ENCODE measurements at places on chromosomes 3 and 15.

DNA sequence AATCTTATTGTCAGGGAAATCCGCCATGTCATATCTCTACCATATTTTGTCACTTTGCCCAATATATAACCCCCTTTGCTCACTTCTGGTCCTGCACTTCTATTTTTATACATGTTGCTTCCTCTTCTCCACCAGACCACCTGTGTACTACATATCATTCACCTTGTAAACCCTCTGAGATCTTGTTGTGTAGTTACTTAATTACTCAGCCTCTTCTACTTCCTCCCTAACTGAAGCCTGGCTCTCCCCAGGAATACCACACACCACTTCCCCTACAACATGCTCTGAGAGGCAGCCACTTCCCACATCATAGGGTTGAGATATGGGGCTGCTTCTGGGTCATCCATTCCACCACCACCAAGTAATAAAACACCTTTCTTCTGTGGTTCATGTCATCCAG is 10.0 kb downstream of the HEXA start:
- DNase-seq, result no peak

DNA sequence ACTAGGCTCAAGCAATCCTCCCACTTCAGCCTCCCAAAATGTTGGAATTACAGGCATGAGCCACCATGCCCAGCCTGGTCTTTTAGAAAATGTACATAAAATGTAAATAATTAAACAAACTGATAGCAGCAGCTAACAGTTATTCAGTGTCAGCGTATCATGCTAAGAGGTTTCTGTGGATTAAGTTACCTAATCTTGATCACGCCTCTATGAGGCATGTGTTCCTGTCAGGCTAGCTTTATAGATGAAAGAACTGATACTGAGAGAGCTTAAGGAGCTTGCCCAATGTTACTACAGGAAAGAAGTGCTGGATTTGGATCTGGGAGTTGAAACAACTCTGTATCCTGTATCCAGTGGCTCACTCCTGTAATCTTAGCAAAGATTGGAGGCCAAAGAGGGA is 11.2 kb upstream of the MST1R start:
- DNase-seq, result no peak

DNA sequence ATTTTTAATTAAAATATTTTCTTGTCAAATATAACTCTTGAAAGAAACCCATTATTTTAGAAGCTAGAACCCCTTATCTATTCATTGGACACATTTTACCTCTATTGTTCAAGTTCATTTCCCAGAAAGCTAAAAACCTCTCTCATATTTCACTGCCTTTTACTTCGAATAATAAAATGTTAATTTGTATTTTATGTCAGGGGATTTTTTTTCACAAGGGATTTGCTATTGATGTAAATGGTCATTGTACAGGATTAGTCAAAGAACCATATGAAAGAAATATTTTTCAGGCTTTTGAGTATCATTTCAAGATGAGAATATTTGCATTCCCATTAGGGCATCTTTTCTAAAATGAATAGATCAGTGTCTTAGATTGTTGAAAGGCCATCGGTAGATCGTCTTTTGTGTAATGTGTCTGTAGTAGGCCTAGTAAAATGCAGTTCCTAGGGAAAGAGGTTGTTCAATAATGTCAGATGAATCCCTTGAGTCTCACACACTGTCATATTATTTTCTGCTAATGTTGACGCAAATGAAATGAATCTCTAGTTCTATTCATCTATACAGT is 114.5 kb downstream of the ROBO1 start:
- DNase-seq, result no peak

DNA sequence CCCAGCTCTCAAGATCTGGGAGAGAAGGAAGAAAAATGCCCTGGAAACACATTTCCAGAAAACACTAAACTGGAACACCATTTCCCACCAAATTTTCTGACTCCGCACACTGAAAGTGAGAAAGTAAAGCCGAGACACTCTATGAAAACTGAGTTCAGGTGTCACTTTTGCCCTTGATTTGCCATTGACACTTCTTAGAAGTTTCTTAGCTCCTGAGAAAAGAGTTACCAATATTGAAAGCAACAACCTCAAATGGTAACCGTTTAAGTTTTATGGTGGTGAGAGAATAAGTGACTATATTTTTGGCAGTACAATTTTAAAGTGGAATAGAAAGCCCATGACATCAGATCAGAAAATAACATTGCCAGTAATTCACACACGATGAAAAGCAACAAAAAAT is 39.0 kb downstream of the CD86 start:
- DNase-seq, result no peak

DNA sequence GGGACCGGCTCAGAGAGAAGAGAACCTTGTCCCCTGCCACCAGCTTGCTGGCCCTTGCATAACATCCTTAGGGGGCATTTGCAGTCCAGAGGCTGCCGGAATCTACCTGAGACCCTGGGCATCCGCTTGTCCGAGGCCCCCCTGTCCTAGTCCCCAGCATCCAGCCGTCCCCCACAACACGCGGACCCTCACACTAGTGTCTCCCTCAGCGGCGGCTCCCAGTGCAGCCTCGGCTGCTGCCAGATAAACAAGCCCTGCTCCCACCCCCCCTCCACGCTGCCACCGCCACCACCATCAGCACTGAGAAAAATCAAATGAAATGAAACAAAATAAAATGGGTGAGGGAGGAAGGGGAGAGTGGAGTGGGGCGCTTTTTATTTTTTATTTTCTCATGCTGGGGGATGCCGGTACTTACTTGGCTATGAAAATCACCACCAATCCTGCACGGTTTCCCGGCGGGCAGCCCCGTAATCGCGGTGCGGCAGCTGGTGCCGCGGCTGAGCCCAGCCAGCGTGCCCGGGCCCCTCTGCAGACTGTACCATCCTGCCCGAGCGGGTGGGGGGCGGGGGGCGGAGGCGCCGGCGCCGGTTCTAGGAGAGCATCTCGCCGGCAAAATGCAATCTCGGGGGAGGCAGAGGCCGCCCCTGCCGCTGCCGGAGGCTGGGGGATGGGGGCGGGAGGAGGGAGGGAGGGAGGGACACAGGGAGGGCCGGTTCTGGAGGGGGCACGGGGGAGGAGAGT is at the start of gene ATP2B2:
TSS of gene ATP2B2 (minus strand) at position 537 of the 741 bp plus-strand sequence. CDS start 56,043 bp downstream, outside the sequence.
- no peak for DNase-seq

GRCh38 chr3:54745843-54746242 is 182.0 kb downstream of the LRTM1 start:
- DNase-seq, result no peak

GRCh38 chr3:64152086-64152485 is 73.2 kb downstream of the PRICKLE2 start:
- peak; percentile 69 for DNase-seq

- DNase-seq, result peak; percentile 23
Observed at GRCh38 chr3:110149763-110150162, 812.4 kb upstream of the DPPA4 start.

DNA sequence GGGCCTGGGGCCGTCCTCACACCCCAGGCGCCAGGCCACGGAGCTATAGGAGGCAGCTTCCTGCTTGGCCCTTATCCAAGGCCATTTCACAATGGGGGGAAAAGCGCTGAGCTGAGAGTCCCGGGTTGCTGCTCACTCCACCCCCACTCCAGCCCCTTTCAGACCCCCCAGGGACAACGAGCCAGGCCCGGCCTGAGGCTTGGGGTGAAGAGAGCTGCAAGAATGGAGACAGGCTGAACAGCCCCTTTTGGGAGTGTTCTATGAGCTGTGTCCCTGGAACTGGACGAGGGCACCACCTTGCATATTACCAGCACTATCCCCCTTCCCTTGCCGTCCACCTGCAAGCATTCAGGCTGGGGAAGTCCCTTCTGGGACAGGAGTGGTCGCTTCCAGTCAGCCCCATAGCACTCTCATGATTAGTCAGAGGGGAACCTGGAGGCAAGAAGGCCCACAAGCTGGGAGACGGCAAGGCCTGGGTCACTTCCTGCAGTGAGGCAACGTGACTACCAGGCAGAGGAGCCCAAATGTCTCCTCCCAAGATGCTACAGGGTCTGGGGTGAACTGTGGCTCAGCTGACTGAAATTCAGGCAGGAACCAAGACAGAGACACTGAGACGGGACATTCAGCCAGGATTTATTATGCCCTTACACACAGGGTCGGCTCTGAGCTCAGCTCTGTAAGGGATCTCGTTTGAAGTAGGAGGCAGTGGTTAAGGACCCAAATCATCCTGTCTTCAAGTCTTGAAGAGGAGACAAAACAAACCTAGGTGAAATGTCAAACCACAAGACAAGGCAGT is 8.6 kb upstream of the SRP14 start:
- peak; percentile 83 for DNase-seq

- peak; percentile 31 for DNase-seq
Observed at GRCh38 chr3:151044706-151045105, 40.8 kb upstream of the MED12L start.

DNA sequence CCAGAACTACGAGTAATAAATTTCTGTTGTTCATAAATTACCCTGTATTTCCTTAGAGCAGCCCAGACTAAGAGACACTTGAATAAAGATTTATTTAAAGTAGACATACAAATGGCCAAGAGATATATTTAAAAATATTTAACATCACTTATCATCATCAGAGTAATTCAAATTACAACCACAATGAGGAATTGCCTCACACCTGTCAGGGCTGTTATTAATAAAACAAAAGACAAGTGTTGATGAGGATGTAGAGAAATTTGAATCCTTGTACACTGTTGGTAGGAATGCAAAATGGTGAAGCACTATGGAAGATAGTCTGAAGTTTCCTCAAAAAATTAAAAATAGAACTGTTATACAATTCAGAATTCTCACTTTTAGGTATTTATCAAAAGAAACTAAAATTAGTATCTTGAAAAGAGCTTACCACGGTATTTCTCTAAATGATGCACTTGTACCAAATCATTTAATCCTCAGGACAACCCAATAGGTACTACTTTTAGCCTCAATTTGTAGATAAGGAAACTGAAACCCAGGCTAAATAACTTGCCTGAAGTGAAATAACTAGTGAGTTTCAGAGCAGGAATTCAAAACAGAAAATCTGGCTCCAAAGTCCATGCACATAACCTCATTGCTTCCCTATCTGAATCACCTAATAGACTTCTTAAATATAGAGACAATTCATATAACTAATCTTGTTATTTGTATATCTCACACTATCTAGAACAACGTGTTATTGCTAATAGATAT is 69.4 kb downstream of the ZBTB20 start:
- DNase-seq, result no peak

GRCh38 chr3:81980596-81981494 is 219.4 kb upstream of the GBE1 start:
- no peak for DNase-seq

DNA sequence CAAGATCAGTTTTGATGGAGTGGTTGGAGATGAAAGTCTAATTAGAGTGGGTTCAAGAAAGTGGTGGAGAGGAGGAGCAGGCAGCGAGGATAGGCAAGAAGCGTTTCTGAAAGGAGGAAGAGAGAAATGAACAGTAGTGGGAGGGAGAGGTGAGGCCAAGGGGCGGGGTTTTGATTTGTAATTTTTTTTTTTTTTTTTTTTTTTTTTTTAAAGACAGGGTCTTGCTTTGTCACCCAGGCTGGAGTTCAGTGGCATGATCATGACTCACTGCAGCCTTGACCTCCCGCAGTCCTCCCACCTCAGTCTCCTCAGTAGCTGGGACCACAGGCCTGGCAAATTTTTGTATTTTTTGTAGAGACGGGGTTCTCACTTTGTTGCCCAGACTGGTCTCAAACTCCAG is 36.6 kb downstream of the MRAS start:
- DNase-seq, result no peak

GRCh38 chr3:129793319-129793718 is 100.2 kb downstream of the TMCC1 start:
- DNase-seq, result no peak

- peak; percentile 44 for DNase-seq
Observed at GRCh38 chr3:157442729-157443128, 6.1 kb downstream of the PTX3 start.

DNA sequence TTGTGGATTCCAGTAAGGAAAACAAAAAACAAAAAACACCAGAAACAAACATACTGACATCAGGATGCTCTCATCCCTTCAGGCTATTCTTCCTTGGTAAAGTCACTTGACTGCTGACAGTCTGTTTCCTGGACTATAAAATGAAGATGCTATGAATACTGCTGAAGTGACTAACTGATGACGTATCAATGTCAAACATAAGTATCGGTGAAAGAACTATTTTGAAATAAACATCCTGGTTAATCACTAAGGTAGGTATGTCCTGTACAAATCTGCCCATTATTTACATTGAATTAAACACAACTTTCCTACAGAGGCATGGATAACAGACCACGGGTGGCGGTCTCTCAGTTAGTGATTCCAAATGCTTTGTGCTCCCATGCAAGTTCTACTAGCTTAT is 45.9 kb downstream of the CHAC1 start:
- peak; percentile 88 for DNase-seq

DNA sequence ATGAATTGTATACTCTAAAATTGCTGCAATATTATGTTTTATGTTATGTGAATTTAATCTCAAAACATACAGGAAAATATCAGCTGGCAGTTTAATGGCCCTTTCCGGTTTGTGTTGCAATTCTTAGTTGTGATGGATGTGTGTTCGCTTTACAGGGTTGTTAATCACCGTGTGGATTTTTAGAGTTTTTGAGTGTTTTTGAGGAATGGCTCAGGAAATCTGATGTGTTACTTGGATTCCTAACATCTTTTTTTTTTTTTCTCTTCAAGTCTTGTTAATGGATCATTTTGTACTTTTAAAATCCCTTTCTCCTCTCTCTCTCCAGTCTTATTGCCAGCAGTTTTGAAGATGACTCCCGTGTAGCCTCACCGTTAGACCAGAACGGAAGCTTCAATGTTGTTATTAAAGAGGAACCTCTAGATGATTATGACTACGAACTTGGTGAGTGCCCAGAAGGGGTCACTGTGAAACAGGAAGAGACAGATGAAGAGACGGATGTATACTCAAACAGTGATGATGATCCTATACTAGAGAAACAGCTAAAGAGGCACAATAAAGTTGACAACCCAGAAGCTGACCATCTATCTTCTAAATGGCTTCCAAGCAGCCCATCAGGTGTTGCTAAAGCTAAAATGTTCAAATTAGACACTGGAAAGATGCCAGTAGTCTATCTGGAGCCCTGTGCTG is 35.7 kb downstream of the MGA start:
- peak; percentile 31 for DNase-seq

DNA sequence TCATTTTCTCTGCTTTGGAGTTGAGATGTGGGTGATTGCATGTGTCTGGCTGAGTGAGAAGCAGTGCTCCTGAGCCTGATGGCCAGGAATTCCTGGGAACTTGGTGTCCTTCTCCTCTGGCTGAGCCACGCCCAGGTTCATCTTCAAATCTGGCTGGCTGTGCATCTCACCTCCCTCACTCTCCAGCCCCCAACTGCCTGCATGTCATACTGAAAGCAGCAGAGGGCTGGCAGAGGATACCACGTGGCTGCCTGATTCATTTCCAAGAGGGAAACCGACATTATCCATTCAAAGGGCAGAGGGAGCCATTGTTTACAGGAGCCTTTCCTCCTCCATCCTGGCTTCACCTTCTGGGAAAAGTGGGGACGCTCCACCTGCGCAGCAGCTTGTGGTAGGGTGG is 57.4 kb downstream of the ABHD5 start:
- peak; percentile 86 for DNase-seq

- peak; percentile 15 for DNase-seq
Observed at GRCh38 chr3:186362988-186363387, 954 bp upstream of the DGKG start.

- DNase-seq, result no peak
Observed at GRCh38 chr3:177034832-177035475, 162.3 kb downstream of the TBL1XR1 start.

GRCh38 chr15:40775740-40776536 is 6.2 kb downstream of the C15orf62 start:
- no peak for DNase-seq

GRCh38 chr3:121648219-121648958 is 12.3 kb downstream of the HCLS1 start:
- DNase-seq, result no peak

GRCh38 chr15:70376929-70377691 is 279.4 kb upstream of the TLE3 start:
- DNase-seq, result peak; percentile 56

Data from EL (cell line).